ENCODE measurements at places on chromosomes 6 and 20.

GRCh38 chr20:8033151-8033841, 13.7 kb upstream of the TMX4 start:
- H3K27me3 ChIP-seq = no peaks in the 10 kb centered on the region
- H3K27ac ChIP-seq = no peak overlapping the region
- no peaks in the 10 kb centered on the region for H3K4me1 ChIP-seq
- H3K4me3 ChIP-seq = no peak overlapping the region

DNA sequence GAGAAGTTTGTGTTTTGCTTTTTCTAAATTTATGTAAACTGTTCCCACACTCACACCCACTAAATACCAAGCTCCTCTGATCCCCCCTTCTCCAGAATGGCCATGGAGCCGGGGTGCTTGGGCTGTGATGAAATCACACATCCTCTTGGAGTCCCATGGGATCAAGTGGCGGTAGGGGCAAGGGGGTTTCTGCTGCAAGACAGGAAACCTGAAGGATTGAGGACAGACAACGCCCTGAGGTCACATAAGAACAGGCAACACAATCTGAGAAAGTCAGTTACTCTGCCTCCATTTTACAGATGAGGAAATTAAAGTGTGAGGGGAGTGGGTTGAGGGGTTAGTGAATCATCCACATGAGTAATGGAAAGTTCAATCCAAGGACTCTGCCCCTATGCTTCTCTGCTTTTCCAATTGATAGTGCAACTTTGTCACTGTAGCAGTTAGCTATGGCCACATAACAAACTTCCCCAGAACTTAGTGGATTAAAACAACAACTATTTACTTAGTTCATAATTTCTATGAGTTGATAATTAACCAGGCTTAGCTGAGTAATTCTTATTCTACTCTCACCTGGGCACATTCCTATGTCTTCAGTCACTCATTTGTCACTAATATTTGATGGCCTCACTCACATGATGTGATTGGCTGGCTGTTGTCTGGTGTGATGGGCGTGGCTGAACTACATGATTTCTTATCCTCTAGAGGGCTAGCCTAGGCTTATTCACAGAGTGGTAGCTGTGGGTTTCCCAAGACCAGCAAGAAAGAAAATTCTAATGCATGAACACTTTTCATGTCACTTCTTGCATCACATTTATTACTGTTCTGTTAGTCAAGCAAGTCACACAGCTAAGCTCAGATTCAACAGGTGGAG, 311.1 kb upstream of the RNF24 start:
- no peaks in the 10 kb centered on the region for H3K36me3 ChIP-seq
- peaks cover 5% of the 10 kb centered on the region for H3K4me1 ChIP-seq
- H3K27me3 ChIP-seq = no peaks in the 10 kb centered on the region
- H3K27ac ChIP-seq = no peak overlapping the region

GRCh38 chr6:157272372-157272771, 50.9 kb downstream of the TMEM242 start:
- no peaks in the 10 kb centered on the region for H3K27me3 ChIP-seq
- no peak overlapping the region for H3K27ac ChIP-seq
- no peaks in the 10 kb centered on the region for H3K36me3 ChIP-seq
- H3K4me1 ChIP-seq = peaks cover 34% of the 10 kb centered on the region

DNA sequence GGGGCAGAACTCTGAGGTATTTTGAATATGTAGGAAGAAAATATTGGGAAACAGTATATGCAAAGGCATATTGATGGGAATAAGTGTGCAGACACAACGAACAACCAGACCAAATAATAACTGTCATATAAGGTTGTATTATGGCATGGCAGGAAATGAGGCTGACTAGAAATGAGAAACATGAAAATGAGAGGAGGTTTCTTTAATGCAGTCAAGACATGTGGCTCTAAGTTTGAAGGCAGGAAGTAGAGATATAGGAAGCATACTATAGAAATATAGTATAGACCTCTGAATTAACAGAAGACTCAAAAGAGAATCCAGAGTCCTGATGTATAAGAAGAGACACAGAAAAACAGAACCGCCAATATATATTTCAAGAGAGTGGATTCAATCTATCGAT, 459.7 kb upstream of the PTCHD4 start:
- H3K27me3 ChIP-seq = no peaks in the 10 kb centered on the region
- no peak overlapping the region for H3K27ac ChIP-seq
- H3K4me1 ChIP-seq = no peaks in the 10 kb centered on the region
- H3K36me3 ChIP-seq = no peaks in the 10 kb centered on the region
